Epithelial cell of esophagus (primary cell): ENCODE measurements at places on chromosomes 1 and 21.

GRCh38 chr21:29340228-29340627 is 41.5 kb downstream of the BACH1 start:
- DNase-seq = no peak

DNA sequence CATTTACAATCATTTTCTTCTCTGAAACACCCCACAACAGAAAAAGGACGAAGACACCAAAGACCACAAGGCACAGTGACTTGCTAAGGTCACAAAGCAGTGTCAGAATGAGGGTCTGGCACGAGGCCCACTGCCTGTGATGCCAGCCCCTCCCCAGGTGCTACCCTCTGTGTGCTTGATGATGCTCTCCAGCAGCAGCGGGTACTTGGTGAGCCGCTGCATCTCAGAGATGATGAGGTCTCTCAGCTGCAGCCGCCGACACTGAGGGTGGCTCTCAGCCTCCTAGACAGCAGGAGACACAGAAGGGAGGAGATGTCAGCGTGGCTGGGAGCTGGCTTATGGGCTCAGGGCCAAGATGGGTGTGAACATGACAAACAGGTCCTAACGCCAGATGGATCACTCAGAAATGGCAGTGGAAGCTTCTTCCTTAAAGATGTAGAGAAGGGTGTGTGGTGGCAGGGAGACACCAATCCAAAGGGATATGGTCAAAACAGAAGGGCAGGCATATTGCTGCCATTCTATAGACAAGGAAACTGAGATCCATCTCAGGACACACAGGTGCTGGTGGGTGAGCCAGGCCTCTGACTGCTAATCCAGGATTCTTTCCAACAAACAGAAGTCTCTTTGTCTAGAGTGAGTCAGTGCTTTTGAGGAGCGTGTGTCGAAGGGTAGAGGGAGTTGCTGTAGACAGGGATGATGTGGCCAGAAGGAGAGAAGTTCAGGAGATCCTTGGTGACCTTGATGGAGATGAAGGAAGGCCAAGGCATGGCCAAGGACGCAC is 25.6 kb downstream of the LRRC71 start:
- peak; percentile 65 for DNase-seq

DNA sequence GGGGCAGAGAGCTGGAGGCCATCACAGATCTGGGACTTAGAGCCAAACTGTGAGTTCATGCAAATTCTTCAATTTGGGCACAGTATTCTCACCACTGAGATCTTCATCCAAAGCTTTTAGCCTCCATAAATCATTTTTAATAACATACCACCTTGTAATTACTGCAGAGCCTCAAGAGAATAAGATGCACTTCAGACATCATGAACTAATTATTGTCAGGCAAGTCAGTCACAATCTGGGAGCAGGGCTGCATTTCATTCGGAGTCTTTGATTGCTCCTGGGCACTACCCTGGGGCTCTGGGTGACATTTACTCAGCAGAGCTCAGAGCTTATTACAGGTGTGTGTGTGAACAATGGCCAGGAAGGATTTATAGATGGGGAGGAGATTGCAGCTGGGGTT is 623.7 kb downstream of the PTPRU start:
- no peak for DNase-seq

- DNase-seq = peak; percentile 84
These were observed 22.7 kb downstream of the NCF2 start for GRCh38 chr1:183567584-183567983.
